Activated effector memory CD4-positive, alpha-beta T cell treated with Interleukin-2 at 50 U/mL for 16 hours (primary cell): ENCODE measurements at places on chromosomes 12 and 14.
A peak's percentile ranks its signal among the peaks of the same experiment; 100 is the strongest.

DNA sequence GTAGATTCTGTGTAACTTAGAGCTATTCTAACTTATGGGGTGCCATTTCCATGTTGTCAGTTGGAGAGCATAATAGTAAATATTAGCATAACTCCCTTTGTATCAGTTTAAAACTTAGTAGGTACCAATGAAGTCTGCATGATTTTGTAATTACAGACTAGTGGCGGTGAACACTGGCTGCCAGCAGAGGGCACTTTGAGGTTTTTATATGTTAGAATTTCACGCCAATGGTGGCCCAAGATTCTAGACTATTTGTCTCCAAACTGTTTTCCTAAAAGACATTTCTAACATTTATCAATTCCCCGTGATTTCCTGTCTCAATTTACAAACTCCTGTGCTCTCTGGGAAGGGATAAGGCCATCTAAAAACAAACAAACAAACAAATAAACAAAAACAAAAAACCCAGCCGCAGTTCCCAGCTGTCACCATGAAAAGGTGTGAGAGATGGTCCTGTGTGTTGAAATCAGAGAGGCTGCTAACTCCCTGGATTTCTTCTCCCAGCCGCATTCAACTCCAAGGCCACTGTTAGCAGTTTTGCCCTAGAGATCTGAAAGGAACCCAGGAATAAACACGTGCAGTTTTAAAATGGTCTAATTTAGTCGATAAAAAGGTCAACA is 57.6 kb downstream of the BRMS1L start:
- DNase-seq = no peak

DNA sequence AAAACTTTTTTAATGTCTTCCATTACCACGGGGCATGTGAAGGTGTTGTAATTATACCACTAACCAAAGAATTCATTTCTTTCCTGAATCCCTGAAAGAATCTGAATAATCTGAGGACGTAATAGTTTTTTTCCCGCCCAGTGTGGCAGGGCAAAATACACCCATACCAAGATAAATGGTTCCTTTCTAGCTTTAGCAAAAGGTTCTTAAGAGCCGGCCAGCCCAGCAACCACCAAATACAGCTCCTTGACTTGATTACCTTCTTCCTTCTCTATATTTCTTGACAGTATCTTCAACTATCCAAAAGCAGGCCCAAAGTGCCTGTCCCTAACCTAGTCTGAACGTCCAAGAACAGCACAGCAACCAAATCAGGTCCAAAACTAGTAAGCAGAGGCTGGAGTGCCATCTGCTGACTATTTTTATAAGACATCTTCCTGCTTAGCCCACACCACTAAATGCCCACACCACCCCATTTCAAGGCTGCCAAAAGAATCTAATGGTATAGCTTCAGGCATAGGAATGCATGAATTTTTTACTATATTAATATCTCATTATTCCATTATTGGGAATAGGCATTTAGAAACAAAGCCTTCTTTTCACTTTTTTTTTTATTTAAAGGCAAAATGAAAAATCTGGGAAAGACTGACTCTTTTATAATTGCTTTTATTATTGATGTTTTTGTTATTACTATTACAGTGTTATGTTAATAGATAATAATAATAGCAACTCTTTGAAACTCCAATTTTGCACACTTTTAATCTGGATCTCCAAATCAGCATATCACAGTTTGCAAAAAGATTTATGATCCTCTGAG is 524.4 kb downstream of the MED13L start:
- DNase-seq = no peak

DNA sequence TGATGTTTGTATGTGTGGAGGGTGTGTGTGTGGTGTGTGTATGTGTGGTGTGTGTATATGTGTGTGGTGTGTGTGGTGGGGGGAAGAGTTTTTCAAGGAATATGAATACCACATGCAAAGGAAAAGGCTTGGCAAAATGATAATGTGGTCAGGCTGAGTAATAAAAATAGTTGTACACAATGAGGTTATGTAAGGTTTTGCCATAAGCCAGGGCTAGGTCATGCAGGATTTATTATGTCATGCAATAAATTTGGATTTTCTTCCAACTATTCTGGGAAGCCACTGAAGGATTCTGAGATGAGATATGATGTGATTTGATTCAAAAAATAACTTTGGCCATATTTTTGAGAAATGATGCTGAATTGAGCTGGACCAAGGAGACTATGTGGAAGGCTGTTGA is 1191.6 kb upstream of the SEL1L start:
- no peak for DNase-seq

DNA sequence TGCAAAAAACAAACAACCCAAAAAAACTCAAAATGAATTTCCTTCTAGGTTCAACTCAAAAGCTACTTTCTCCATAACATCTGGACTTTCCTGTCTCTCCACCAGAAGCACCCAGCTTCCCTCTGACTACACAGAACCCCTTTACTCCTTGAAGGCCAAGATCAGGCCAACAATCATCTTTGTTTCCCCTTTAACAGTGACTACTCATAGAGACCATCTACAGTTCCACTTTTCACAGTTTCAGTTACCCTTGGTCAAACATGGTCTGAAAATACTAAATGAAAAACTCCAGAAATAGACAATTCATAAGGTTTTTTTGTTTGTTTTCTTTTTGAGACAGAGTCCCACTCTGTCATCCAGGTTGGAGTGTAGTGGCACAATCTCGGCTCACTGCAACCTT is 11.8 kb downstream of the GCH1 start:
- DNase-seq = no peak

DNA sequence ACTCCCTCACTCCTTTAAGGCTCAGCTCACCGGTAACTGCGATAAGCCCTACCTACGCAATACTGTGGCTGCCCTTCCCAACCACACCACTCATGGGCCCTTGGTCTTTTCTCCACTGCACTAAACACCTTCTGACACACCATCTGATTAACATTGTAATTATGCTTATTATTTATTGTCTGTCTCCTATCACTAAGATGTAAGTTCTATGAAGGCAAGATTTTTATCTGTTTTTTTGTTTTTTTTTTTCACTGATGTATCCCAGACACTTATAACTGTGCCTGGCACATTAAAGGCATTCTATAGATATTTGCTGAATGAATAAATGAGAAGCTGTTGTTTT is 34.2 kb upstream of the PYGL start:
- no peak for DNase-seq

DNA sequence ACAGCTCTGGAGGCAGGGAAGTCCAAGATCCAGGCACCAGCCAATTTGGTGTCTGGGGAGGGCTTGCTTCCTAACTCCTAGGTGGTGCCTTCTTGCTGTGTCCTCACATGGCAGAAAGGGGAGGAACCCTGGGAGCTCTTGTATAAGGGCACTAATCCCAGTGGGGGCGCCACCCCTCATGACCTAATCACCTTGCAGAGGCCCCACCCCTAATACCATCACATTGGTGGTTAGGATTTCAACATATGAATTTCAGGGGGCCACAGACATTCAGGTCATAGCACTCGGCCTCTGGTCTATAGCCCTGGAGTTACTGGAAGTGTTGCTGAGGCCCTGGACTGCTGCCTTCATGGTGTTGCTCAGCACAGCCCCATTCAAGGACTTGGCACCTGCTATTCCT is 14.6 kb downstream of the PSMD9 start:
- no peak for DNase-seq

- DNase-seq = no peak
These were observed 202.6 kb downstream of the ANO6 start for GRCh38 chr12:45418520-45418919.

DNA sequence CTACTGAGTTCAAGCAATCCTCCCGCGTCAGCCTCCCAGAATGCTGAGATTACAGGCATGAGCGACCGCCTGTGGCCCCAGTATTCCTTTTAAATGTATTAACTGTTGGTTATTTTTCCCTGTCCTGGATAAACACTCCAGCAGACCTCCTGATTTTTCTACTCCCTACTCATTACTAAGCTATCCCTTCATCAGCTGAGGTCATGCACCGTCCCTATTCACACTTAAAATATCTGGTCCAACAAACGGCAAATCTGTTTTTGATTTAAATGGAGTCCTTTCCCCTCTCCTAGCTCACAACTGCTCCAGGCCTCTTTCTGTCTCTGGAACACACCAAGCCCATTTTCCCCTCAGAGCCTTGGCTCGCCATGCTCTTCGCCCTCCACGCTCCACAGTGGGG is 1003.3 kb upstream of the TMEM132C start:
- no peak for DNase-seq

DNA sequence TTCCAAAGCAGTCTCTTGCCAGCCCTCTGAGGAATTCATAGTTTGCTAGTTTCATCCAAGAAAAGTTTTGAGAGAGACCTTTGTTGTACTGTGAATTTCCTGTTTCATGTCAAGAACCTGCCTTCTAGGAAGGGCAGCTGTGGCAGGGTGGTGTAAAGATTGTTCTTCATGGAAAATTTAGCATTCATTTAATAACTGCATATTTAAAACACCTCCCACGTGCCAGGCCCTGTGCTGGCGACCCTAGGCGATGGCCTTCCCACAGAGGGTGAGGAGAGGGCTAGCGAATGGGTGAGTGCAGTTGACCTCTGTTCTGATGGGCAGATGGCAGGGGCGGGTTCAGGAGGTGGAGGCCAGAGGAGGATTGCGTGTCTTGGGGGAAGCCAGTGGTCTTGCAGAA is 43.2 kb downstream of the MLXIP start:
- no peak for DNase-seq

GRCh38 chr14:92902726-92903125 is 20.2 kb upstream of the CHGA start:
- no peak for DNase-seq

DNA sequence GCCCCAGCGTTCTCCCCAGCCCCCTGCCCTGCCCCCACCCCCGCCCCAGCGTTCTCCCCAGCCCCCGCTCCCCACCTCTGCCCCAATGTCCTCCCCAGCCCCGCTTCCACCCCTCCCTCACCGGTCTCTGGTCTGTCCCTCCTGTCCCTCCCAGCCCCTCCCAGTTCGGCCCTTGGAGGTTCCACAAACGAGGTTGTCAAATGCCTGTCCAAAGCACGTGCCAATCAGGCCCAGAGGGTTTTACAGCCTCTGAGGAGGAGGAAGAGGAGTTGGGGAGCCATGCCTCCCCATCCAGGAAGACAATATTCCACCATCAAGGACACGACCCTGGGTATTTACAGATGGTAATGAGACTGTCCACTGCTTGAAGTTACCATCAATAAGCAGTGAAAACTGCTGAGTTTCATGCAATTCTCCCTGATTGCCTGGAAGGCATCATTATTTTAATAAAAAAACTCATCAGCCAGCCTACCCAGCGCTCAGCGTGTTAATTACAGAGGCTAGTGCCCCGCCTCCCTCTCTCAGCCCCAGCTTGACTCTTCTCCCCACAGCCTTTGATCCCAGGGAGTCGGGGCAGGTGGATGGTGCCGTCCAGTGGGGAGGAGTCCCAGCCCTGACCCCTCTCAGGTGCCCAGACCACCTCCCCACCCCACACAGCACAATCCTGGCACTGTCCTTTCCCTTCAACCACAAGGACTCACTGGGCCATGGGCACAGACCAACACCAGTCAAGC is 30.6 kb upstream of the C14orf180 start:
- no peak for DNase-seq

- DNase-seq = no peak
These were observed 24.8 kb upstream of the RAB35 start for GRCh38 chr12:120141336-120141735.

- no peak for DNase-seq
These were observed 2.8 kb downstream of the ZFP36L1 start for GRCh38 chr14:68789821-68790643.

- DNase-seq = peak; percentile 46
These were observed 98.6 kb downstream of the IRF2BPL start for GRCh38 chr14:76929927-76930326.

GRCh38 chr12:113889076-113889475 is 77.0 kb downstream of the RBM19 start:
- no peak for DNase-seq

- no peak for DNase-seq
These were observed 67.3 kb upstream of the USP15 start for GRCh38 chr12:62192903-62193250.

GRCh38 chr14:94193776-94194175 is 19.7 kb downstream of the PPP4R4 start:
- no peak for DNase-seq

DNA sequence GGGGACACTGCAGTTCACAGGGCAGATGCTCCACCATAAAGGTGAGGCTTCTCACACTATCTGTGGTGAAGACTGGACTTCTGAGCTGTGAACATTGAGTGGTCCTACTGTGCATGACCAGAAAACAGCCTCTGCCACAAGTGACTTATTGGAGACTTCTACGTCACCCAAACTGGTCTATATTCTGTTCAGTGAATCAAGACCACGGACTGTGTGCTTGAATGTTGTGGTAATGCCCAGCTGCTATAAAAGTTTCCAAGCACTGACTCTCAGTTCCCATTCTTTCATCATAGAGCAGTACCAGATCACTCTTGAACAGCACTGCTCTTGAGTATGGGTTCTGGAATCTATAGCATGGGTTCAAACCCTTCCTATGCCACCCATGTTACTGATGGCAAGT is 4.8 kb upstream of the PLEK2 start:
- no peak for DNase-seq

DNA sequence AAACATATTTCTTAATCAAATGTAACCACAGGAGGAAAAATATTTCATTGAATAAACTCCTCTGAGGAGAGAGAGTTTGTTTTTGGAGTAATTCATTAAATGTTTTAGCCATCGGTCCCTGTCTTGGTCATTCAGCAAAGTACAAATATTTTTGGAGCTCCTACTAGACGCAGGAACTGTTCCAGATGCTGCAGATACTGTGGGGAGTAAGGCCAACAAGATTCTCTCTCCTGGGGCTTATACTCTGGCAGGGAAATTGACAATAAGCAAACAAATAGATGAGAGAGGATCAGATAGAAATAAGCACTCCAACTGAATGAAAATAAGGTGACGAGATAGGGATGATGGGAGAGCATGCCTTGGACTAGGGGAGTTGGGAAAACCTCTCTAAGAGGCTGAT is 264.1 kb downstream of the TTC8 start:
- DNase-seq = no peak

DNA sequence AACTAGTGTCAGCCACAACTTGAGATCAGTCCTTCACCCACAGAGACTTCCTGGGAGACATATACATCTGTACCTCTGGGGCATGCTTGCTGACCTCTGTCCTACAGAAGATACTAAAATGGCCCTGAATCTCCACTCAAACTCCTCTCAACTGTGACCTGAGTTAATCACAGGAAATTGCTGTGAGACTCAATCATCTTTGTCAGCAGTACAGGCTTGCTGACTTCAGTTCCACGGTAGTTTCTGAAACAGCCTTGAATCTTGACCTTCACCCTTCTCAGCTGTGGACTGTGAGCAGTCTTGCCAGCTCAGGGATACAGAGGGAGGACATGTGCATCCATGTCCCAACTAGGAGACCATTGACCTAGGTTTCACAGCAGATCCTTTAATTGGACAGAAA is 1.4 kb upstream of the KLRC1 start:
- DNase-seq = no peak

DNA sequence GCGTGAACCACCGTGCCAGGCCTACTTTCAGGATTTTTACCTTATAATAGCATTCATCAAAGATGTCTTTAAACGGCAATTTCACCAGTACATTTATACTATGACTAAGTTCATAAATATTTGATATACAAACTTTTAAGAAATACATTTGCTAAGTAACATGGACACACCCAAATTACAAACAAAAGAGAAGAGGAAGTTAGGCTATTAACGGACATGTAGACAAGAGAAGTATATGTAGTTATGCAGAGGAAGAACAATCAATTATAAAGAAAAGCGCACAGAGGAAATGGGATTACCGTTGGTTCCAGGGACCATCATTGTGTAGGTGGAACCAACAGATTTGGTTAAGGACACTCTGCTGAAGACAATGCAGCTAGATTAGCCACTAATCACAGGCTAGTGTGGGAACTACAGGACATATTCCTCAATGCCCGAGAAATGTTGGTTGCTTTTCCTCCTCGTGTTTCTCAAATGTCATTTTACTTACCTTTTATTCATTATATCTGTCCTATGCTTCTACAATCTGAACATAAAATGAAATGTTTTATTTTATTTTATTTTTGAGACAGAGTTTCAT is 24.0 kb upstream of the PKP2 start:
- no peak for DNase-seq
